ENCODE measurements at places on chromosomes 6 and 20. TPM values are rescaled to one million over a fixed set of nuclear protein-coding genes. Genes with fewer than 3 reads are reported as not detected.

DNA sequence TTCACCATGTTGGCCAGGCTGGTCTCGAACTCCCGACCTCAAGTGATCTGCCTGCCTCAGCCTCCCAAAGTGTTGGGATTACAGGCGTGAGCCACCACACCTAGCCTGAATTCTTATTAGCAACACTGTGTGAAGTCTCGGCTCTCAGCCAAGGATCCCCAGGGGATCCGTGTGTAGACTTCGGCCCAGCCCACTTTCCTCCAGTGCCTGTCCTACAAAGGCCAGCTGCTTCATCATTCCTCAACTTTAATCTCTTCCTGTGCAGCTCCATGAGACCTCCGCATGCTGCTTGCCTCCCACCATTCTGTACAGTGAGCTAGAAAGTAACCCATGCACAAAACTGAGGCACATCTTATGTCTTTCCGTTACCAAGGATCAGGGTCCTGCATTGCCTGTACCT lies 71.8 kb downstream of the SAMD3 start:
- DNase-seq = no peak

GRCh38 chr6:35388030-35388429 lies 45.7 kb downstream of the PPARD start:
- no peak for DNase-seq

DNA sequence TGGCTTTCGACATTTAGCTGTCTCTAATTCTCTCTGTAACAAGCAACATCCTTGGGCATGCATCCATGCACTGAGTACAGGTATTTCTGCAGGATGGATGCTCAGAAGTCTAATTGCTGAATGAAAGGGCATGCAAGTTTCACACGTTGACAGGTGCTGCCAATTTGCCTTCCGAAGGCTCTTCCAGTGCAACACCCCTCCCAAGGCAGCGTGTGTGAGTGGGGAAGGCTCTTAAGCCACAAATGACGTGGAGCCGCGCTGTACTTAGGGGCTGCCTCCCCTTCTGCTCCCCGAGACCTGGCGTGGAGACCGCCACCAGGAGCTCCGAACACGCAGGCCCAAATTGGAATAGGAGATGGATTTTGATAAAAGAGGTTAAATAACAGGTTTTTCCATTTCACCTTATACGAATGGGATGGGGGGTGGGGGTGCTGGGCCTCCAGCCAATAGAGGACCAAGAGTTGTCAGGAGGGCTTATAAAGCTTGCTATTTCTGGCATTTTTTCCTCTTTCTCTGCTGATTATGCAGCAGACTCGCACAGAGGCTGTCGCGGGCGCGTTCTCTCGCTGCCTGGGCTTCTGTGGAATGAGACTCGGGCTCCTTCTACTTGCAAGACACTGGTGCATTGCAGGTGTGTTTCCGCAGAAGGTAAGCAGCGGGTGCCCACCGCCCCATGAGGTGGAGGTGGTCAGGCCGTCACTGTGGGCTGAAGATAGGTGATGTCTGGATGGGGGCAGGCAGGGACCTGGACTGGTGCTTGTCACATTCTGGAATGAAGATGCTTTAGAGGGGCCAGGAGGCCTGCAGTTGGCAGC lies 30.9 kb downstream of the TOX2 start:
- DNase-seq = no peak

SCAF8 gene
- total RNA-seq = 47.6 TPM

GRCh38 chr6:42907336-42907735 lies 8.5 kb upstream of the PTCRA start:
- peak; percentile 25 for DNase-seq

GRCh38 chr6:142860498-142860897 lies 84.5 kb downstream of the HIVEP2 start:
- no peak for DNase-seq

DNA sequence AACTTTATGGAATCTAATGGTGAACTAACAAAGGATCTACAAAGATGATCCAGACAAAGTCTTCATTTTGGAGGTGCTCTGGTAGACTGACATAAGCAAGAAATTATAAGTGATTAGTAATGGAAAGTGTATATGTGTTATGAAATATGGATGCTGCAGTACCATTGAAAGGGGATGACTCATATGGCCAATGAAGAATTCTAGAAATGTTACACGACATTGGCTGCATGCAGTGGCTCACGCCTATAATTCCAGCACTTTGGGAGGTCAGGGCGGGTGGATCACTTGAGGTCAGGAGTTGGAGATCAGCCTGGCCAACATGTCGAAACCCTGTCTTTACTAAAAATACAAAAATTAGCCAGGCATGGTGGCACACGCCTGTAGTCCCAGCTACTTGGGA lies 23.5 kb downstream of the CFAP206 start:
- DNase-seq = no peak

HEBP2 gene
- total RNA-seq = 40.7 TPM

DNA sequence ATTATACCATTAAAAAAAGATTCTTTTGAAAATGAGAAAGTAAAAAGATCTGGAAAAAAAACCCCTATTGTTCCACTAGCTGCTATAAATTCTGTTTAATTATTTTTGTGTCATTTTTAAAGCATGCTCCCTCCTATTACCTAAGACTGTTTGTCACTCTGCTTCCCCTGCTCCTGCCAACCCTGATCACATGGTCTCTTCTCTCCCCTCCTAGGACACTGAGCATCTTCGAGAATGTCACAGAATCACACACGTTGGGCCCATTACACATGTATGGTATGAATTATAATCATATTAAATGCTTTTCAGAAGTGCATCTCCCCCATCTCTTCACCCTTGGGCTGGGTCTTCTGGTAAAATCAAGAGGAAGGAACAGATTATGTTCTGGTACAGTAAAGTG lies 6.2 kb downstream of the SNAP91 start:
- no peak for DNase-seq

GRCh38 chr6:105644073-105644489 lies 241.2 kb upstream of the PREP start:
- no peak for DNase-seq

DNA sequence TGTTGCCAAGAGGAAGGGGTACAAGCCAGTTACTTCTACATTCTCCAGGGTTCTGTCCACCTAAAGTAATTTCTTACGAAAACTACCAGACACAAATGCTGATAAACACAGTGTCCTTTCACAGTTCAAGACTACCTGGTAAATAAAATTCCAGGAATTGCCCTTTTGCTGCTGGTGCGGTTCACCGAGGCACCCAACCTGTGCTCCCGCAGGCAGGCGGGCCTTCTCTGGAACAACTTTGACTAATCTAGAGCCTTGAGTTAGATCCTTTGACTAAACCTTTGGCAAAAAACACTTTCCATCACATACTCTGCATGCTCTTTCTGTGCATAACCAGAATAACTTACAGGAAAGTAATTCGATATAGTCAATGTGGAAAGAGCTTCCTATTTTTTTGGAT lies 107.0 kb downstream of the HUS1B start:
- no peak for DNase-seq

DNA sequence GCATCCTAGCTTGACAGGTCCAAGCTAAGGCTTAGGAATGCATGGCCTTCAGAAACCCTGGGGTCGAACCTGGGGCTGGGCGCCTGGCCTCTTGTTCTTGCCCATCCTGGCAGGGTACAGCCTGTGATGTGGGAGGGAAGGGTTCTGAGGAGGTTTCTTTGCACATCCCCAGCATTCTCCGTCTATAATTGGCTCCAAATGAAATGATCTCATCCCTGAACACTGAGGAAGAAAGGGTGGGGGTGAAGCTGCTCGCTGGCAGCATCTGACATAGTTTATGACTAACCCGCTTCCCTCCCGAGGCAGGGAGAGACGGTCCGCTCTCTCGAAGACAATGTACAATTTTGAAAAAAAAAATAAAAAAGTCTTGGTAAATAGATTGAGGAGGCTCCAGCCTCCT lies 67.1 kb upstream of the ZNFX1 start:
- DNase-seq = peak; percentile 96

CCN5 gene
- 266 TPM for total RNA-seq

TTK gene
- total RNA-seq = 35.9 TPM

- no peak for DNase-seq
These were observed 47.5 kb downstream of the EYA4 start for GRCh38 chr6:133288662-133289061.

- no peak for DNase-seq
These were observed 2.2 kb upstream of the RWDD1 start for GRCh38 chr6:116568821-116569755.

DNA sequence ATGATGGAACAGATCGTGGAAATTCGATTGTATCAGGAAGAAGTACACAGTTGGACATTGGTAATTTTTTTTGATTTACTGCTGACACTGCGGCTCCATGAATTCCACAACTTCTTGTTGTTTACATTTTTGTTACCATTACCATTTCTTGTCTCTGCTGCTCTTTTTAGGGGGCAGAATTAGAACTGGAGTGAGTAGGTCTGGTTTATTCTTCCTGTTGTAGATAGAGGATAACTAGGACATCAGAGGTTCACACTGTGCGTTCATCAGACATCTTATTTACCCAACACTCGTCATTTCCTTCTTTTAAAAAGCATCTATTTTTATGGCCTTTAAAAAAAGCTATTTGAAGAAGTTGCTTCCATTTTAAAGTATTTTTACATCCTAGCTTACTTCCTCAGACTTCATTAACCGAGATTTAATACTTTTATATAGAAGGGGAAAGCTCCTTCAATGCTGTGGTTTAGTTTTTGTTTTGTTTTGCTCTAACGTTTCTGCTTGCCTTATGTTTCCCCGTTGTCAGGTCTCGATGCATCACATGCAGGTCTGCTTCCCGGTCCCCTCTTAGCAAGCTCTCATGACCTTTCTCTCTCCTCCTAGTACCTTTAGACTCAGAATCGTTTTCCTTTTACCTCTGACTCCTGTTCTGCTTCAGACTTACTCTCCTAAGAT lies 139.1 kb downstream of the ARID1B start:
- DNase-seq = no peak

- DNase-seq = no peak
These were observed 695.7 kb upstream of the GJE1 start for GRCh38 chr6:141437011-141437410.

GLO1 gene
- 79.1 TPM for total RNA-seq

GRCh38 chr6:160999516-160999915 lies 7.9 kb downstream of the MAP3K4 start:
- no peak for DNase-seq

GRCh38 chr6:3088446-3088845 lies 20.2 kb downstream of the RIPK1 start:
- DNase-seq = peak; percentile 63

CAP2 gene
- total RNA-seq = 6.5 TPM

DNA sequence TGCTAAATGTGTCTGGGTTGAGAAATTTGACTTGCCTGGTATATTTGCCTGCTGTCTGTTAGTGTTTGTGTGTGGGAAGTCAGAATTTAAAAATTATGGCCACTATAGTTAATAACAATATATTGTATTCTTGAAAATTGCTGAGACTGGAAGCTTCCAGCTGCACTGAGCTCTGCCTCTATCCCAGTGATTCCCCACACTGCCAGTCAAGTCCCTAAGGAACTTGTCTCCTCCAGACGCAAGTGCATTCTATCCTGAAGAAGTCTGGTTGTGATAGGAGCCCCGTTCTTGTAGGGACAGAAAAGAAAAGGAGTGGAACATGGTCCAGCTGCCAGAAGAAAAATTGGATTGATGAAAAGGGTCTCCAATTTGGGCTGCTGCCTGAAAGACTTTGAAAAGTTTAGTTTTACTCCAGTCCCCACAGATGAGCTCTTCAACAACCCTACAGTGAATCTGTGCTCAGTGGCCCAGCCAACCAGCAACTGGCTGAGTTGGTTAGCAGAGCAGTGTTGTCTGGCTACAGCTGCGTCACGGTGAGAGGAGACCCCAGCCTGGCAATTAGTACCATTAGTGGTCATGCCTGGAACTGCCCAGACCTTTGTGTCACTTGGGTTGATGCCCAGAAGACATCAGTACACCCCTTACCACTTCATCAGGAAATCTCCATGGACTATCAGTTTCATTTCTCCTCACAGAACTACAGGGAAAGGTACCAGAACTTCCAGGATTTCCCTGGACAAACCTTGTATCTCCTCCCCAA lies 183.1 kb upstream of the MCHR2 start:
- no peak for DNase-seq

UNC5CL gene
- total RNA-seq = 0.74 TPM

GRCh38 chr6:167748046-167748445 lies 78.7 kb upstream of the AFDN start:
- DNase-seq = no peak

DNA sequence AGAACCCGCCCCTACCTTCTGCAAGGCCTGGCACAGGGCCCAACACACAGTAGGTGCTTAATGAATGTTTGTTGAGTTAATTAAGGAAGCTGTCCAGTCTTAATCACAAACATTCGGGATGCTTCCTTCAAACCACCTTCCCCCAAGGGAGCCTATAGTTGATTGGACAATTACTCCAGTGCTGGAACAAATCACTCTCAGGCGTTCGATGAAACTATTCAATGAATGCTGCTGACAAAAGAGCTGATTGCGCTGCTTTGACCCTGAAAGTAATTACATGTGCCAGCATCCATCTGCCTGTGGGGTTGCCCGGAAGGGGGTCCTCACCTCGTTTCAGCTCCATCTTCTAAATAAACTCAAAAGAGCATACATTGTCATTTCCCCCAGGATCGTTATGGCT lies 112.0 kb upstream of the SRSF6 start:
- DNase-seq = no peak

DNA sequence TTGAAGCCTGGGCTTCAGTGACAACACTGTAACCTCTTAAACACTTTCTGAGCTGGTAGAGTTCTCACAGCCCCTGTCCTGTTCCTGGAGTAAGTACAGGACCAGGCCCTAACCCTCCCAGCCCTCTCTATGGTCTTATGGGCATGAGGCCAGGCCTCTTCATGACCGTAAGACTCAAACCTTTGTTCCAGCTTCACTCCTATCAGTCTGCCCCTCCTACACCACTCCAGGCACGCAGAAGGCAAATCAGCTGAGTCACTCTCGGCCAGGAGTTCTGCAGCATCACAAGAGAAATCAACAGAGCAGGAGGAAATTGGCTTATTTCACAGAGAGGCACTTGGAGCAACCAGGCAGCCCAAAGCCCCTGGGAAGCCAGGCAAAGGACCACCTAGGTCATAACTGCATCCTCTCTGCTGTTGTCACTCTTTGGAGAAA lies 25.3 kb upstream of the CHD6 start:
- DNase-seq = peak; percentile 94

GRCh38 chr6:105179244-105180065 lies at the start of gene POPDC3:
Gene POPDC3, minus strand, starts transcription at chr6:105180014. Its CDS starts 18,105 bp downstream, at chr6:105161909.
- peak; percentile 54 for DNase-seq

DNA sequence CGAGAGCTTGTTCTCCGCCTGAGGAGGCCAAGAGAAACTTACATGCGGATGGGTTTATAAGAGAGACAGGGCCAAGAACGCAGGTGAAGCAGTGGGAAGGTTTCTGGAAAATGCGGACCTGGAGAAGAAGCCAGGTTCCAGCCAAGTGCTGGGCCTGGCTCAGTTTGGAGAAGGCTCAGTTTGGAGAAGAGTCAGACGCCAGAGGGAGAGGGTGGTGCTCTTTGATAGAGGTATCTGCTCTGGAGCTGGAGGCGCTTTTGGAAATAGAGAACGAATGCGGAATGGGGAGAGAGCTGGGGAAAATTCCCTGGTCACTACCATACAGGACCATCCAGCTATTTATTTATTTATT lies 753 bp downstream of the RSPH9 start:
- no peak for DNase-seq

- DNase-seq = no peak
These were observed 9.4 kb upstream of the TAF8 start for GRCh38 chr6:42040856-42041480.

Data from fibroblast of the aortic adventitia (primary cell).